ENCODE measurements at places on chromosomes 6 and 20.

GRCh38 chr6:22079783-22080182, 217.1 kb downstream of the PRL start:
- no peak for DNase-seq

DNA sequence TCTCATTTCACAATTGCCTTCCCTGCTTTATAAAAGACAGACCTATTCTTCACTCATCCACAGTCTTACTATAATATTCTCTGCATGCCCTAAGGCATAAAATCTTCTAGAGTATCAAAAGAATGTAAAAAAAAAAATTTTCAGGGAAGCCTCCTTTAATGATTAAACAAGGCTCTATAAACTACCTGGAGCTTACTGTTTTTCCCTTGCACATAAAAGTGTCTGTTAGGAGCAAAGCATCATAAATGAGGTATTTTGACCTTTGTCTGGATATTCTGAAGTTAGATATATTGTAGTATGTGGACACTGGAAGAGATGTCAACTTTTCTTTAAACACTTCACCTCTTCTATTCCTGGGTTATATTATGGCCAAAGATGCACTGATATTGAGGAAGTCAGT, 97.5 kb downstream of the ARHGAP18 start:
- no peak for DNase-seq

GRCh38 chr6:127186889-127187288, 68.4 kb downstream of the RSPO3 start:
- no peak for DNase-seq

- no peak for DNase-seq
Measured at GRCh38 chr6:121726596-121726995, 291.1 kb downstream of the GJA1 start.

DNA sequence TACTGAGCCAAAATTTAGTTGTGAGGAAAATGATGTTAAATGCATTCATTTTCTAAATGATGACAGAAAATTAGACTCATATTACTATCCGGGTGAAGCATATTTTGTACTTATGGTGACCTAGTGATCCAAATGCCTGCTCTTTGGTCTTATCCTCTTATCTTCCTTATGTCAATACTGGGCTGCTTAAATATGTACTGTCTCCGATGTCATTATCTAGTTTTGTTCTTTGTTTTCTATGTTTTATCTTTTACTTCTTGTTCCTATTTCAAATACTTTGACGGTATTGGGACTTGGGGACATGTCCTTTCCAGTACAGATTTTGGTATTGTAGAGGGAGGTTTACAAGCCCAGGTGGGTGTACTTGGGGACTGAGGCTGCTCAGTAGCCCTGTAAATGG, 124.6 kb upstream of the ESR1 start:
- DNase-seq = no peak

DNA sequence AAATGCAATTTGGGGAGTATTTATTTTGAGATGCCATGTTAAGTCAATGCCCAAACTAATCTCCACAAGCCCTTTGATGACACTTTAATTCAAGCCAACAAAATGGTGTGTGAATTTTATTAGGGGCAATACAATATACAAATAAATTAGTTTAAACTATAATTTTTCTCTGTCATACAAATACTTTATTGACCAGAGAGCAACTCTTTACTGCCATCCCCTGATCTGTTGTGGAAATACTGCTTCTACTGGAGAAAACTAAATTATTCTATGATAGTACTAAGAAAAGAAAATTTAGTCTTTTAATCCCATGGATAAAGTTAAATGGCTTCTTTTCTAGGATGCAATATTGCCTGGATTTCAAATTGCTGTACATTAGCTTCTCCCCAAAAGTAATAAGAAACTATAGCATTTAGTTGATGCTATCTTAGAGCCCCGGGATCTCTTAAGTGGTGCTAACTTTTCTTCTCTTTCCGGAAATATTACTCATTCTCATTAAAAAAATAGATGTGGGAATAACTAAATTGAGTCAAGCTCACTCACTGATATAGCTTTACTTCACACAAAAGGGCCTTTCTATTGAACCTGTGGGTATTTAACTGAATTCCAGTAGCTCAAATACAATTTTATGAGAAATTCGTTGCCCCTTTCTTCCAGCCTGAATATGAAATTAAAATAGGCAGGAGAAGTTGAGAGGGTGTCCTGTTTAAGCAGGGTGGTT, 49.2 kb downstream of the SMPDL3A start:
- no peak for DNase-seq

DNA sequence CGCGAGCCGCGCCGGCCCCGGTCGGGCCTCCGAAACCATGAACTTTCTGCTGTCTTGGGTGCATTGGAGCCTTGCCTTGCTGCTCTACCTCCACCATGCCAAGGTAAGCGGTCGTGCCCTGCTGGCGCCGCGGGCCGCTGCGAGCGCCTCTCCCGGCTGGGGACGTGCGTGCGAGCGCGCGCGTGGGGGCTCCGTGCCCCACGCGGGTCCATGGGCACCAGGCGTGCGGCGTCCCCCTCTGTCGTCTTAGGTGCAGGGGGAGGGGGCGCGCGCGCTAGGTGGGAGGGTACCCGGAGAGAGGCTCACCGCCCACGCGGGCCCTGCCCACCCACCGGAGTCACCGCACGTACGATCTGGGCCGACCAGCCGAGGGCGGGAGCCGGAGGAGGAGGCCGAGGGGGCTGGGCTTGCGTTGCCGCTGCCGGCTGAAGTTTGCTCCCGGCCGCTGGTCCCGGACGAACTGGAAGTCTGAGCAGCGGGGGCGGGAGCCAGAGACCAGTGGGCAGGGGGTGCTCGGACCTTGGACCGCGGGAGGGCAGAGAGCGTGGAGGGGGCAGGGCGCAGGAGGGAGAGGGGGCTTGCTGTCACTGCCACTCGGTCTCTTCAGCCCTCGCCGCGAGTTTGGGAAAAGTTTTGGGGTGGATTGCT, 1.3 kb downstream of the VEGFA start:
- no peak for DNase-seq

GRCh38 chr6:167825332-167826229, 1.1 kb upstream of the AFDN start:
- no peak for DNase-seq

DNA sequence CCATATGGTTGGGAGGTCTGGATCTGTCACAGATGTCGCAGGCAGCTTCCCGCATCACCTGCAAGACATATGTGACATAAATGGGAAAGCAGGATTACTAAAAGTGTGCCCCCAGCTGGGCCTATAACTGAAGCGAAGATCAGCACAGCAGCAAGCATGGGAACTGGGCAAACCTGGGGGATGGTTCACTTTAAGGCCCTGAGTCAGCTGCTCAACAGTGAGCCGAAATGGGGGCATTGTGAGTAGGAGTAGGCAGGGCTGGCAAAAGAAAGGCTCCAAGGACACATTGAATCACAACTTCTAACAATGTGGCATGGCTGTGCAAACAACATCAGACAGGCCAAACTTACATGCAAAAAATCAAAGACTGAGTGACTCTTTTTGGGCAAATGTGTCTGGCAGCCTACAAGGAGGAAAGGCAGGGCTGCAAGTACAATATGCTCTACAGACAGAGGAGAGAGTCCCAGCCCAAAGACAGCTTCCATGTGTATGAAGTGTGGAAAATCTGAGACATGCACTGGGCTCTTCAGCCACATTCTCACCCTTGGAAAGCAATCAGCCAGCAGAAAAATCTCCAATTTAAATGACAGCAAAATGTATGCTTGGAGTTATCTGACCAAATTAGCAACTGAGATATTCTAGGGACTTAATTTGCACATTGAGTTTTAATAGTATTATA, 531.0 kb upstream of the MMS22L start:
- DNase-seq = no peak

DNA sequence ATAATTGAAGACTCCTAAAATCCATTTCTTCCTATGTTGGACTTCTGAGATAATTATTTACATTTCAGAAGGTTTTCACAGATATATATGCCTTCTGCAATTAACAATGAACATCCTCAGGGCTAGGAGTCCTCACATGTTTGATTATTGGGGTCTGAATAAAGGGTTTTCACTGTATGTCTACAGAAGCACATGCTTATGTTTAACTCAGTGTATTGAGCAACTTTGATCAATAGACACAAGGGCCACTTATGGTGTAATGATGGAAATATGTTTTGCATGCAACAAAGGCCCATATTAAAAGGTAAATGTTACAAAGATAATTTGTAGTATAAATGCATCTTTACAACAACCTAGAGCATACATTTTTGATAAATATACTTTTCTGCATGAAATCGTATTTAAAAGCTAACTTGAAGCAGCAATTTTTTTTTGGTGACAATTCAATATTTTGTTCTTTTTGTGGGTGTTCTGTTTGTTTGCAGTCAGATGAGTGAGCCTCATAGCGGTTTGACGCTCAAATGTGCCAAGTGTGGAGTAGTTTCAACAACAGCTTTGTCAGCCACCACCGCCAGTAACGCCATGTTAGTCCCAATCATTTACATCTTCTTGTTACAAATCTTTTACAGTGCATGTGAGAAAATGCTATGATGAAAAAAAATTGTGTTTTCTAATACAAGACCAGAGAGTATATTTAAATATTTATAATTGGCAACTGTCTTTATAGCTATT, 458.2 kb downstream of the LMBRD1 start:
- DNase-seq = no peak

DNA sequence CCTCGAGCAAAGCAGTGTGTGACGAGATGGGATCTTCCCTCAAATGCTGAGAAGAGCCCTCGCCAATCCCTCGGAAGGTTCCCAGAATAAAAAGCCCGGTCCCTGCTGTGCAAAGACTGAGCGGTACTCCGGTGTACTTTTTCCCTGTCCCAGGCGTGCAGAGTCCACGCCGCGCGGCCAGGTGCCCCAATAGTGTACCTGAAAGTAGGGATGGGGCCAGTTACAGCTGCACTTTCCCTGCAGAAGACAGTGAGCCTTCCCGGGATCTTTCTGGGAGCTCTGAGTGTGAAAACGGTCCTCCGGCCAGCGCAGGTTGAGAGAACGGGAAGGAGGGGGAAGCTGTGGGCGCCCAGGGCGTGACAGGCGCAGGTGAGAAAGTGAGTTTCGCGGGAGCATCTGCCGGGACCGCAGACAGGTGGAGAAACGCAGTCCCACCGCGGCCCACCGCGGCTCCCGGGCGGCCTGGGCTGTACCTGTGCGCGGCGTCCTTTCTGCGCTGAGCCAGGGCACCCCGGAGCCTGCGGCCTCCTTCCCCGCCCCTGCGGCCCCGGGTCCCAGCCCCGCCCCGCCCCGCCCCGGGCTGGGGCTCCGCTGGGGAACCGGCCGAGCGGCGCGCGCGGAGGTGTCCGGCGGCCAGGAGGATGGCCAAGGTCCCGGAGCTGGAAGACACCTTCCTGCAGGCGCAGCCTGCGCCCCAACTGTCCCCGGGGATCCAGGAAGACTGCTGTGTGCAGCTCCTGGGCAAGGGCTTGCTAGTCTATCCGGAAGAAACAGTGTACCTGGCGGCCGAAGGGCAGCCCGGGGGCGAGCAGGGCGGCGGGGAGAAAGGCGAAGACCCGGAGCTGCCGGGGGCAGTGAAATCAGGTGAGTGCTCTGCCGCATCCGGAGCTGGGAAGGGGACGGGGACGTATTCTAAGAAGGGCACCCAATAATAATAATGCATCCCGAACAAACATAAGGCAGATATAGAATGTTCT, at the start of gene RFX6:
RFX6 (plus strand) TSS at position 608 of the 977 bp plus-strand sequence; CDS start at position 642, 34 bp downstream.
- no peak for DNase-seq

DNA sequence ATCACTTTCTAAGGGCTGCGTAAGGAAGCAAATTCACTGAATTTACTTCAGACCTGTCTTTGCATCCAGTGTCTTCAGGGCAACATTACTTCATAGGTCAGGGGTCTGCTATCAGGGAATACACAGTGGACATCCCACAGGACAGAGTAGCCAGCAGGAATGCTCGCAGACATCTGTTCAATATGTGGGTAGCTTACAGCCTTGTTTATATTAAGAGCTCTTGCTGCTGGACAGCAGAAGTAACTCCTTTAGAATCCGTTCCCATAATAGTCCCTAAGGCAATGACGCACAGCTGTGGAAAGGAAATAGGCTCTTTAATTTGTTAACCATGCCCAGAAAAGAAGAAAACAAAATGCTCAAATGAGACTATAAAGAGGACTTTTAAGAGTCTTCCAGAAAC, 198.7 kb downstream of the MOXD1 start:
- no peak for DNase-seq

- DNase-seq = no peak
Measured at GRCh38 chr6:169833258-169833794, 81.9 kb downstream of the ERMARD start.

GRCh38 chr6:44182911-44183390, 24.3 kb downstream of the CAPN11 start:
- DNase-seq = no peak

DNA sequence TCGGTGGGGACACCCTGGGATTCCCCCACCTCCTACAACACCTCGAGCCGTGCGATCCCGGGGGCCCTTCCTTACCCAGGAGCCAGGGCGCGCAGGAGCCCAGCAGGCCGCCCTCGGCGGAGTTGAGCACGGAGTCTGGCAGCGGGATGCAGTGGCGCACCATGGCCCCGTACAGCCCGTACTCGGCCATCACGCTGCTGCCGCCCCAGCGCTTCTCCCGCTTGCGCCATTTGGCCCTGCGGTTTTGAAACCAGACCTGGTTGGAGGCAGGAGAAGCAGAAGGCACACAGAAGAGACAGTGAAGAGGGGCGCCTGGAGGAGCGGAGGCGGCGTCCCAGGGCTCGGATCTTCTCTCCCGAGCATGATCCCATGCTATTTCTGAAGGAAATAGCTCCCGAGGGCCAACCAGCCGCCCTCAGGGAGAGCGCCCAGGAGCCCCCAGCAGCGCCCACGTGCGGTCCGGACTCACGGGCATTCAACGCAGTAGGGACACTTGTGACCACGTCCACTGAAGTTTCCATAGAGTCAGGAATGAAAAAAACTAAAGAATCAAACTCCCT, 4.3 kb downstream of the VSX1 start:
- no peak for DNase-seq

GRCh38 chr20:44886828-44887227, 1.3 kb downstream of the YWHAB start:
- DNase-seq = no peak

DNA sequence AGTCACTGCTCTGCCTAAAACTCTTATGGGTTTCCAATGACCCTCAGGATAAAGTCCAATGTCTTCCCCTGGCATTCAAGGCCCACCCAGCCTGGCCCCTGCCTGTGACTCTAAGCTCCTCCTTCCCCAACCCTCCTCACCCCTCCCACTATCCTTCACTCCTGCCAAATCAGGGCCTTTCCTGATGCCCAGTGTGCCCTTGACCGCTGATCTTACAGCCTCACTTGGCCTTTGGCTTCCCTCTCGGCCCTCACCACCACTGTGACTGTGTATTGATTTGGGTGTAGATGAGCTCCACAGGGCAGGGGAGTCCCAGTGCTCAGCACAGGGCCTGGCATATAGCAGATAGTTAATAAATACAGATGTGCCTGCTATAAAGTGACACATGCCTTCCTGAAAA, 115.7 kb downstream of the TOX2 start:
- no peak for DNase-seq
